ENCODE measurements at places on chromosomes 5 and 9.

DNA sequence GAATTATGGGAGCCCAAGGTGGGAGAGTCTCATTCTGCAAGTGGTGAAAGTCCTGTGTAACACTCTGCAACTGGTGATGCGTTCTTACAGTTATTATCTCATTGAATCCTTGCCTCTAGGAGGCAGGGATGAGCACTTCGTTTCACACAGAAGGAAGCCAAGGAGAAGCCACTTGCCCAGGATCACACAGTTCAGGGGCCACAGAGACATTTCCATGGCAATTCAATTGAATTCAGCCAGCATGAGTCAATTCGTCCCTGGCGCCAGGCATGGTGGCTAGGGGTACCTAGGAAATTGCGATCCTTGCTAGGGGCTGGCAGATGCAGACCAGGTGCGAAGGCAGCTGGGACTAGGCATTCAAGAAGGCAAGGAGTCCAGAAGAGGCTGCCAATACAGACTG is 26.2 kb downstream of the LHX2 start:
- DNase-seq, result no peak

DNA sequence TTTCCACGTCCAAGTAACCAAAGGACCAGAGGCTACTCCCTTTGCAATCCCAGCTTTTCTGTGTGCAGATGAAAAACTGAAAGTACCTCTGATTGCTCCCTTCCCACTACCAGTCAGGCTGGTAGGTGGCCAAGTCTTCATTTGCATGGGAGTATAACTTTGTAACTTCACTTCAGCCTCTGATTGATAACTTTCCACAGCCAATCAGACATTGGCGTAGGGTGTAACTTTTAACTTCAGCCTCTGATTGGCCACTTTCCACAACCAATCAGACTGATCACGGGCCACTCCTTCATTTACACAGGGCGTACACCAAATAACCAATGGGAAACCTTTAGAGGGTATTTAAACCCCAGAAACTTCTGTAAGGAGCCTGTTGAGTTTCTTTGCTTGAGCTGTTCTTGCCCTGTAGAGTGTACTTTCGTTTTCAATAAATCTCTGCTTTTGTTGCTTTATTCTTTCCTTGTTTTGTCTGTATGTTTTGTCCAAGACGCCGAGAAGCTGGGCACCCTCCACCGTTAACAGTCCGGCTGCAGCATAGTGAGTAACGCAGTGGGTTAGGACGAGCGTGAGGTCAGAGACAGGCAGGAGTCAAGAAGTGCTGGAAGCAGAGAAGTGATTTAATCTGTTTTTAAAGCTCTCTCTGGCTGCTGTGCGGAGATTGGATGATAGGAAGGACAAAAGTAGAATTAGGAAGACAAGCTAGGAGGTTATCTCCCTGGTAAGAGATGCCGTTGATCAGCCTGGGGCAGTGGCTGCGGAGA is 3.5 kb upstream of the EXOSC2 start:
- DNase-seq, result no peak

DNA sequence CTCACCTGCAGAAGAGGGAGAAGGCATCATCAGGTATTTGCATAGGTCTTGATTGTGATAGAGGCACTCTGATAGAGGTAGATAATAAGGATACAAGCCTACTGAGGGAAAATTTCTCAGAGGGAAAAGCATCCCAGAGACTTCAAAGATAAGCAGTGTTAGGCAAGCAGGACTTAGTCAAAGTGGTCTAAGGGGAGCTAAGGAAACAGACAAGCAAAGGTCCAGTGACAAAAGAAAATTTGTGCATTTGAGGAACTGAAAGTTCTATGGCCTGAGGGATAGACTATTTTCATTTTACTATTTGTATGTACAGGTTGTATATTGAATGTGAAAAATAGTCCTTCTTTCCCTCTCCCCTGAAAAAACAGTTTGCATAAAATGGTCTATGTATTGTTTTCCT is 27.4 kb downstream of the OXCT1 start:
- DNase-seq, result no peak

DNA sequence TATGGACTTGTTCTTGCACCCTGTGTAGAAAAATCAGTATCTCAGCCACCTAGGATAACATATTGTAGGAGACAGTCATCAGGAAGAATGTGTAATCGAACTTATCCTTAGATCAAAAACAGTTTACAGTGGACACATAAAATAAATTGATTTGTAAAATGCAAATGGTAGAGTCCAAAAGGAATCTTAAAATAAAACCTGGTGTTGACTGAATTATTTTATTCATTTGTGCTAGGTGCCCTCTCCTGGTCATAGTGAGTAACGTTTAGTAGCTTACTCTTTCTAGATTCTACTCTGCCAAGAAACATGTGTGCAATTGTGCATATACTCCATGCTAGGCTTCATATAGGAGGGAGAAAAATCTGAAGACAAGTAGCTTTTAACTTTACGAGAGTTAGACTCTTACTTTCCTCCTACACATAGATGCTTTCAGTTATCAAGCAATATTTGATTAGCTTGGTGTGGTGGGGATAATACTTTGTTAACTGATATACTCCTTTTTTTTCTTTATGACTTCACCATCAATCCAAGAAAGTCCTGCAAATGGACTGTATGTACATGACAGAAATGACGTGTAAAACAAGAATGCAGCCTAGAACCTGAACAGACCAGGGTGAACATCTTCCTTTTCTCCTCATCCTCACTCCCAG is 23.7 kb upstream of the LOX start:
- DNase-seq, result no peak

DNA sequence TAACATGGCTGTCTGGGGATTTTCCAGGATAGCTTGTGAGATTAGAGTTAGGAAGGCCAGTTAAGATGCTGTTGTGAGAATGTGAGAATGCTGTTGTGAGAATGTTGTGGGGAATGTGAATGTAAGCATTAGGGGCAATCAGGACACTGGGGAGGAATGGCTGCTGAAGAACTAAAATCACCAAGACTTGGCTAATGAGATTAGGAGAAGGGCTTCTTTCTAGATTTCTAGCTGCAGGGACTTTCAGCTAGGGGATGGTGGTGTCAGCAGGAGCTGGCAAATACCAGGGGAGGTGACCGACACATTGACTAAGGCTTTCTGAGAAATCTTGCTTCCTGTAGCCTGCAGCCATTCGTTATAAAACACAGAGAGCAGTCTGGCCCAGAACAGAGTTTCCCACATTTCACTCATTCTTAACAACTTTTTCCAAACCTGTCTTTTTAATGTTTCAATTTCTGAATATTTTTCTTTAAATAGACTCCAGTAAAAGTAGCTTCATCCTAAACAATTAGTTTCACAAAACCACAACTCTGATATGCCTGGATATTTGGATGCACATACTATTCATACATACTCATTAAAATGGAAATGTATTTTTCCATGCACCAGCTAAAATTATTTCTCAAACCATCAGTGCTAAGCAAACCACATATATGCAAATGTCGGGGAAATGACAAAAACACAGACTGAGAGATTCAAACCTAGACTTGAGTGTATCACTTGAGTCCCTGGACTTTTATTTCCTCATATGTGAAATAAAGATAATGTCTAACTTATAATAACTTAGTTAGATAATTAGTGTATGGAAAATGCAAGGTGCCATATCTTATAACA is 89.3 kb upstream of the TNC start:
- no peak for DNase-seq

GRCh38 chr5:57513785-57514184 is 31.2 kb upstream of the ACTBL2 start:
- no peak for DNase-seq

DNA sequence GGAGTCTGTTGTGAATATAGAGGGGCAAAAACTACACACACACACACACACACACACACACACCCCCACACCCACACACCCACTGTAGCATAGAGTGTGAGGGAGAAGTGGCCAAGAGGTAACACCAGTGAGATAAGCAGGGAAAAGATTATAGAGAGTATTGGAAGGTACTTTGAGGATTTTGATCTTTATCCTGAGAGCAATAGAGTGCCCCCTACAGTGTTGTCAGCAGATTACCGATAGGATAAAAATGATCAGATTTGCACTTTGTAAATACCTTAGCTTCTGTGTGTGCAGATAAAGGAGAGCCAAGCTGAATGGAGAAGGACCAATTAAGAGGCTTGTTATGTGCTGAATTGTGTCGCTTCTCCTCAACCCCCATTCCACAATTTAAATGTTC is 32.3 kb downstream of the ERCC6L2 start:
- no peak for DNase-seq

- DNase-seq, result no peak
These were observed 47.7 kb downstream of the COL23A1 start for GRCh38 chr5:178542455-178542854.

- no peak for DNase-seq
These were observed 55.1 kb downstream of the ABCA1 start for GRCh38 chr9:104872656-104873488.

GRCh38 chr9:86983249-86983619 is 35.9 kb upstream of the GAS1 start:
- no peak for DNase-seq

GRCh38 chr5:33657804-33658440 is 217.2 kb downstream of the TARS1 start:
- no peak for DNase-seq

- DNase-seq, result peak; percentile 38
These were observed 31.2 kb downstream of the FGF18 start for GRCh38 chr5:171450423-171451331.

DNA sequence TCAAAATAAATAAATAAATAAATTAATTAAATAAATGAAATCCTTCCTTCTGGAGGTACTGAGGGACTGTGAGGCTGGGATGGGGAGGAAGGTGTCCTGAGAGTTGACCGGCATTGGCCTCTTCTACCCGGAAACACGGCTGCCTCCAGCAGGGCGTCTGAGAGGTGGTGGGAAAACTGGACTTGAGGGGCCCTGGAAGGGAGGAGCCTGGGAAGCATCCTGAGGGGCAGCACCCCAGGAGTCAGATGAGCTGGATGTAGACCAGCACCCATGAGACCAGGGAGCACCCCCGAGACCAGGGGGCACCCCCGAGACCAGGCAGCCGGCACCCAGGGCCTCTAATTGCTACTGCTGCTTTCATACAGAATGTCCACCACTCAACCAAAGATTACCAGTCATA is 8.8 kb upstream of the NSMF start:
- no peak for DNase-seq

DNA sequence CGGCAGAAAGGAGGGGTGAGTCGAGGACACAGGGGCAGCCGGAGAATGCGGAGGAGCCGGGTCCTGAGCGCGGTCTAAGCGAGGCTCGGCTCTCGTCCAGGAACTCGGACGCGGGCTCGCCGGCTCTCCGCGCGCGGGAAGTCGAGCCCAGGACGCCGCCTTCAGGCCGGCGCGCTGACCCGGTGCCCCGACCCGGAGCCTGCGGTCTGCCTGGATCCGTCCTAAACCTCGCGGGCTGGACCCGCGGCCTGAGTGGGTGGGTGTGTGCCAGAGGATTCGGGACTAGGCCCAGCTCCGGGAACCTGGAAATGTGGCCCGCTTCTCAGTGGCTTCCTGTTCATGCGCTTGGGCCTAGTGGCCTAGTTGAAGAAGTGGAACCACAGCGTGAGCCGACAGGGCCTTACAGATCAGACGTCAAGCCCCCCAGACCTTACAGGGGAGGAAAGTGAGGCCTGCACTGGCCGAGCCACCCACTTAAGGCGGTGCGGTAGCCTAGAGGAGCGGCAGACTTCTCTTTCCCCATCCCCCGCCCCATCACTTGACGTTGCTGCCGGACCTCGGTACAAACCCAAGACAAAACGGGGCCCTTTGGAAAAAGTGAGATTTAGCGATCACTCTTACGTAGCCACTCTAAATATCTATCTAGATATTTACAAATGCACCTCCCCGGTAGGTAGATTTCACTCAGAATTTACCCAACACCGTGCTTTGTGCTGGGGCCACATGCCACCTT is 1.2 kb downstream of the CDKN2B-AS1 start:
- no peak for DNase-seq

- DNase-seq, result no peak
These were observed 552.4 kb upstream of the DAB2 start for GRCh38 chr5:39977066-39977655.

DNA sequence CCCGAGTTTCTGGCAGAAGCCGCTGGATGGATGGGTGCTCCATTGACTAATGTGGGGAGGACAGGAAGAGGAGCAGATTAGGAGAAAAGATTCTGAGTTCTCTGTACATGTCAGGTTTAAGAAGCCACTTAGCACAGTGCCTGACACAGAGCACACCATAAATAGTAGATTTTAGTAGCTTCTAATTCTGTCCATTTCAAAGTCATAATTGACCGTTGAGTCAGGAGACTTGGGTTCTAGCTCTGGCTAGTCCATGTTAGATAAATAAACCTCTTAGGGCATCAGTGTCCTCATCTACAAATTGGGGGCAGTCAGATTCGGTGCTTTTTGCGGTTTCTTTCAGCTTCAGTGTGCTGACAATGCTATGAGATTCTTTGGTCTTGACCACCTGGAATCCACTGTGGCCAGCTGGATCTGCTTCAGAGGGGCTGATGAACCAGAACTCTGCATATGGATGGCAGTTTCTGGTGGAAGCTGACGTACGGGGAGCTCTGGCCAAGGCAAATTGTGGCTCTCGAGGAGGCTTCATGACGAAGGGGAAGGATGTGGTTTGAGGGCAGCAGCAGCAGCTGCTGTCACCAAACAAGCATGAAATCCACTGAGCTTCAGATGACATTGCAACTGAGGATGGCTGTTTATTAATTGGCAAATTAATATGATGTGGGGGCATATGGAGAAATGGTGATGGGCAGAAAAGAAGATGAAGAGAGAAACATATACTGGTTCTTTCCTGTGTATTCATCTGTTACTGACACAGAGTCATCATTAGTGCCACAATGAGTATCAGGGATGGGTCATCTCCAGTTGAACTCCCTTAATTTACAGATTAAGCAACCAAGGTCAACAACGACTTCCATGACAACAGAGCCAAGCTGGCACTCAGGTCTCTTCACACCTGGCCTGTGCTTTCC is 134.4 kb downstream of the AOPEP start:
- DNase-seq, result peak; percentile 64

DNA sequence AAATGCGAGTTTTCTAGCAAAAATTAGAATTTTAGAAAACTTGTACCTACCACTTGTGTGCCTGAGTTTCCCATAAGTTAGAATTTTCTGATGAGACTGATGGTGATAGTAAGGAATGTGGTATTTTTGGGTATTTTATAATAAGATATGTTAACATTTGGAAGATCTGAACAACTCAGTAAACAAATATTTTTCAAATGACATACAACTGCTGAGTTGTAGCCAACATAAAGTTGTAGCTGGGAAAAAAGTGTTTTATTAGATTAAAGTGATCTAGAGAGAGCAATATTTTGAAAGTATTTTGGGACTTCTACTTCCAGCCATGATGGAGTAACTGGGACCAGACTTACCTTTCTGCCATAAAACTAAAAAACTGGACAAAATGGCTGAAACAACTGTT is 37.9 kb downstream of the GEMIN5 start:
- no peak for DNase-seq

DNA sequence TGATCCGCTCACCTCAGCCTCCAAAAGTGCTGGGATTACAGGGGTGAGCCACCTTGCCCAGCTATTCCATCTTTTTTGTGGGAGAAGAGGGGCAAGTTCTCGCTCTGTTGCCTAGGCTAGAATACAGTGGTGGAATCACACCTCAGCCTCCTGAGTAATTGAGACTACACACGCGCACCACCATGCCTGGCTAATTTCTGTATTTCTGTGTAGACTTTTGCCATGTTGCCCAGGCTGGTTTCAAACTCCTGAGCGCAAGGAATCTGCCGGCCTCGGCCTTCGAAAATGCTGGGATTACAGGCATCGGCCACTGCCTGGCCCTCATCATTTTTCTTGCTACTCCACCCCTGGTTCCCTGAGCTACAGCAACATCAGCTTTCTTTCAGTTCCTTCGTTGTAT is 2.8 kb upstream of the NOL6 start:
- no peak for DNase-seq

GRCh38 chr5:127418367-127418766 is 99.1 kb upstream of the PRRC1 start:
- DNase-seq, result no peak

GRCh38 chr5:77176429-77176828 is 34.1 kb upstream of the PDE8B start:
- no peak for DNase-seq
